ENCODE measurements at places on chromosomes 13 and 19.

DNA sequence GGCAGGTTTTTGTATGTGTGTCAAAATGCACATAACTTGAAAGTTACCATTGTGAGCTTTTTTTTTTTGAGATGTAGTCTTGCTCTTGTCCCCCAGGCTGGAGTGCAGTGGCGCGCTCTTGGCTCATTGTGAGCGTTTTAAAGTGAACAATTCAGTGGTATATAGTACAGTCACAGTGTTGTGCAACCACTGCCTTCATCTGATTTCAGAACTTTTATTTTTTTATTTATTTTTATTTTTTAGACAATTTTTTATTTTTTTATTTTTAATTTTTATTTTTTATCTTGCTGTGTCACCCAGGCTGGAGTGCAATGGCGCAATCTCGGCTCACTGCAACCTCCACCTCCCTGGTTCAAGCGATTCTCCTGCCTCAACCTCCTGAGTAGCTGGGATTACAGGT lies 15.0 kb downstream of the SLC25A42 start:
- no peak for DNase-seq

- DNase-seq: no peak
Observed at GRCh38 chr19:3028305-3029064, 595 bp downstream of the TLE2 start.

- no peak for DNase-seq
Observed at GRCh38 chr19:4409123-4409933, 6.9 kb downstream of the CHAF1A start.

DNA sequence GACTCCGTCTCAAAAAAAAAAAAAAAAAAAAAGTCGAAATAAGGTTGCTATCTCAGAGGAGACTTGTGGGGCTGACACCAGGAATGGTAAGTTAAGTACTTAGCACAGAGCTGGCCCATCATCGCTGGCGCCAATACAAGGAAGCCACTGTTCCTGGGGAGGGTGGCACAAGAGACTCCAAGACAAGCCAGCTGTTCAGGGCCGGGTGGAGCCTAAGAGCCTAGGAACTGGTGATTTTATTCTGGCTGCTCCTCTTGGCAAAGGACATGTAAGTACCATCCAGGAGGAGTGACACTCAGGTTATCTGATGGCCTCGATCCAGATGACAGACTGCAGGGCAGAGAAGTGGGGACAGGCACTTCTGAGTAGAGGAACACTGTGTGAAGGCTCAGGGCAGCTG lies 3.8 kb downstream of the ELOF1 start:
- DNase-seq: no peak

DNA sequence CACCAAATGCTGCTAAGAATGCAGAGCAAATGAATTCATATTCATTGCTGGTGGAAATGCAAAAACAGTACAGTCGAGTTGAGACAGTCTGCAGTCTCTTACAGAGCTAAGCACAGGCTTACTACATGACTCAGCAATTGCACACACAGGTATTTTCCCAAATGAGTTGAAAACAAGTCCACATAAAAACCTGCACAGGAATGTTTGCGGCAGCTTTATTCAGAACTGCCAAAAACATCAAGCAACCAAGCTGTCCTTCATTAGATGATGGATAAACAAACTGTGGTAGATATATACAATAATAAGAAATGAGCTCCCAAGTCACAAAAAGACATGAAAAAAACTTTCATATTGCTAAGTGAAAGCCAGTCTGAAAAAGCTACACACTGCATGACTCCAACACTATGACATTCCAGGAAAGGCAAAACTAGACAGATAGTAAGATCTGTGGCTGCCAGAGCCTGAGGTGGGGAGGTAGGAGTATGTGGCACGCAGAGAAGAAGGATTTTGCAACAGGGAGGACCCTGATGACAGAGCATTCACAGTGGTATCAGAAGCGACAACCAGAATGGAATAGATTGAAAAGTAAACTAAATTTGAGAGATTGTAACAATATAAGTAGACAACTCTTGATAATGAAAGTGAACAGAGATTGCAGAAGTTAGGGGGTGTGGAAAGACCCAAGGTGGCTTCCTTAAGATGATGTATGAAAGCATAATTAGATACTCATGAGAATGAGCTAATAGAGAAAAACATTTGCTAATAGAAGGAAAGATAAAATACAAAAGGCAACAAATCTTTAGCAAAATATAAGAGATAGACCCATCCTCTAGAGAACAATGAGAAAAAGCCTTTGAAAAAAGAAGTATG lies 52.7 kb downstream of the TSC22D1 start:
- DNase-seq: peak; percentile 26

DNA sequence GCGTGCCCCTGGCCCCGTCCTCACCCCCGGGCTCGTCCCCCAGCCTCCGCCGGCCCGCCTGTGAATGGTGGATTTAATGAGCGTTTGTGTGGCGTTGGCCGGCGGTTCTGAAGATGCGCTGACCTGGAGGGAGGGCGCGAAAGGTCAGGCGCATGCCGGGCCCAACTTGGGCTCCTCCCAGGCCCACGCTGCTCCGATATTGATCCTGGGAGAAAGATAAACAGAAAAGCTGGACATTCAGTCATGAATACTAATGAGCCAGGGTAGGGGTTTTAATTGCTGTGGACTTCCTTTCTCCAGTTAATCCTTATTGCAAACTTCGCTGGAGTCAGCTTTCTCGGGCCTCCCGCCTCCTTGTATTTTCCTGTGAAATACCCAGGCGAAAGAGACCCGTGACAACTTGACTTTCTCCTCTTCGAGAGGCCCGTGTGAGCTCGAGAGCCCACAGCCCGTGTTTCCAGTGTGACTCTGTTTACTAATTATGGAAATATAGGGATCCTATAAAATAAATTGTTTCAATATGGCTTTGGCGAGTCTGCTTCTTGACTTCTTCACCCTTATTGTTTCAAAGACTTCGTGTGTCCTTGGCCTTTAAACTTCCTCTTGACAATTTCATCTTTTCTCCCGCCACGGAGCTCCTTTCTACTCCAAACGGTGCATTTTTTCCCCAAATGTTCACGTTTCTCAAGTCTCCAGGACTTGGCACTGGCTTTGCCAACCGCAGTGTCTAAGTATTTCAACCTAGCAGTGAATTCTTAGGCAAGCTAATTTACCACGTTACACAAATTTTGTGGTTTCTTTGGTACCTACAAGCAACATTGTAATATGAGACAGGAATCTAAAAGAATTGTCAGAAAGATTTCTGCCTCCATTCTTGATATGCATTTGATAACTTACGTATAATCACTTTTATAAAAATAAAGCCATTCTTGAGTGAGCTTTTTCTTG lies 10.5 kb downstream of the ZIC2 start:
- no peak for DNase-seq

DNA sequence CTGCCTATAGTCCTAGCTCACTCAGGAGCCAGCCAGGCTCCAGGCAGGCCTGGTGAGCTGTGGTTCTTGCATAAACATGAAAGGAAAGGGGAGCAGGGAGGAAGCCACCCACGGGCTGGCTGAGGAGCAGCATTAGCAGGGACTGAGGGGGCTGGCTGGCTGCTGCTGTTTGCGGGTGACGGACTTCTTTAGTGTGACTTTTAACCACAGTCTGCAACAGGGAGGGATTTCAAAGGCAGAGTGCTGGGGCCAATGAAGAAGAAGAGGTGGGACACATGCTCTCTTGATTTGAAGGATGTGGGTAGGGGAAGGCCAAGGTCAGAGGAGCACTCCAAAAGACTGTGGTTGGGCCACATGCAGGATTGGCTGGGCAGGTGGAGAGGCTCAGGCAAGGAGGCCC lies 223.0 kb downstream of the DNAJC15 start:
- no peak for DNase-seq

All from BJ (cell line).